ENCODE measurements at places on chromosomes 5 and 9.
A peak's percentile ranks its signal among the peaks of the same experiment; 100 is the strongest.

DNA sequence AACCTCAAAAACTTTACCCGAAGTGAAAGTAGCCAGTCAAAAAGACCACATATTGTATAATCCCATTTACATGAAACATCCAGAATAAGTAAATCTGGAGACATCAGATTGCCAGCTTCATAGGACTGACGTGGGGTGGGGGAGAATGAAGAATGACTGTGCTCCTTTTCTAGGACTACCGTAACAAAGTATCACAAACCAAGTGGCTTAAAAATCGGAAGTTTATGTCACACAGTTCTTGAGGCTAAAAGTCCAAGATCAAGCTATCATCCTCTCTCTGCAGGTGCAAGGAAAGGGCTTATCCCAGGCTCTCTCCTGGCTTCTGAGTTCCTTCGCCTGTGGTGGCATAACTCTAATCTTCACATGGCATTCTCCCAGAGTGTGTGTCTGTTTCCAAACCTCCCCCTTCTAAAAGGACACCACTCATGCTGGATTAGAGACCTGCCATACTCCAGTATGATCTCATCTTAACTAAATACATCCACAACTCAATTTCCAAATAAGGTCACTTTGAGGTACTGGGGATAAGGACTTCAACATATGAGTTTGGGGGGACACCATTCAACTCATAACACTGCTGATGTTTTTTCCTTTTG, 25.5 kb downstream of the ADAM19 start:
- DNase-seq: peak; percentile 48

GRCh38 chr9:121115466-121115865, 40.7 kb downstream of the CNTRL start:
- no peak for DNase-seq

DNA sequence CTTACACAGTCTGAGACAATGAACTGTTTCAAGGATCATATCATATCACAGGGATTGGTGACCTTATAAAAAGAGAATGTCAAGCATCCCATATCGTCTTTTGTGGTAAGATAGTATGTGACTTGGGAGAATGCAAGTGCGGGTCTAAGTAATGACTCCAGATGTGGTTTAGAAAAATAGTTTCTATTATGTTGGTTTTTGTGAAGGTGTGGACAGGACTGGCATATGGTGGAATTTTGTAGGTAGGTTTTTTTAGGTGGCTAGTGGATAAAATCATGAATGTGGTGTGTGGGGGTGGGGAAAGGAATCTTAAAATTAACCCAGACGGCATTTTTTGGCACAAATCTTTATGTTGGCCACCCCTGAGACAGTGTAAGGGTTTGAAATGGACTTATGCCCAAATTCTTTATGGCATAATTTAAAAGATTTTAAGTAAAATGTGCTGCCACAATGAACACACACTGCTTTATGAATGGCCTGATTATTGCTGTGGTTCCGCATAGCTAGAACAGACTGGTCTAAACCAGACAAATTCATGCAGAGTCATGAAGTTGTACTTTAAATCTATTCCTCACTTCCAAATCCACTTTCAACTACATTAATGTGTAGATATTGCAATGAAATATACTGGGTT, 204.8 kb upstream of the HAPLN1 start:
- no peak for DNase-seq

DNA sequence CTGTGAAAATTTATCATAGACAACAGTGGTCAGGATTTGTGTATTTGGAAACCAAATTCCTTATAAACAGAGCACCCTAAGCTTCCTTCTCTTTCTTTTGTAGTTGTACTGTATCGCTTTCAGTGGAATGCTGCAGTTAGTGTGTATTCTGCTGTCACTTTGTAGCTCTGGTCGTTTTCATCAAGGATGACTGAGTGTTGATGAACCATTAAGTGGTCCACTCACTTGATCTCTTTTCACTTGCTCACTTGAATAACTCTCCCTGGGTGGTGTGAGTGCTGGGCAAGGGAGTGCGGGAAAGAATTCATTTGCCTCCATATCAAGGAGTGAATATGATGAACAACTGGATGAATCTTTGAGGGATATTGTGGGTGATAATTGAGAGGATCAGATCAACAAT, 1225.7 kb upstream of the WWC1 start:
- DNase-seq: no peak

- DNase-seq: no peak
Measured at GRCh38 chr5:32323741-32324140, 11.0 kb upstream of the MTMR12 start.

GRCh38 chr9:113695901-113696300, 180.2 kb upstream of the ZNF618 start:
- no peak for DNase-seq

DNA sequence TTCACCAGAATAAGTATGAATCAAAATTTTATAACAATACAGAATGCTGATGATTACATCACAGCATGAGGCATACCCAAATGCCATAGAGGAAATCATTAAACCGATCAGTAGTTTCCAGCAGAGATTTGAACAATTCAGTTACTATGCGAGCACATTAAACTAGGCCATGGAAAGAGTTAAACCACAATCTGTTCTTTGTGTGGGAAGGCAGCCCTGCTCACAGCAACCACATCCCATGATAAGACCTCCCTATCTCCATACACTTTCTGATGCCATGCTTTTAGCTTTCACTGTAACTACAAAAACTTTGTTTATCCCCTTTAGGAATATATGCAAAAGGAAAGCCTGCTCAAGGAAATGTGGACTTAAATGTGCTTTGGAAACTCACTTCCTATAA, 4.5 kb downstream of the NFIB start:
- no peak for DNase-seq

DNA sequence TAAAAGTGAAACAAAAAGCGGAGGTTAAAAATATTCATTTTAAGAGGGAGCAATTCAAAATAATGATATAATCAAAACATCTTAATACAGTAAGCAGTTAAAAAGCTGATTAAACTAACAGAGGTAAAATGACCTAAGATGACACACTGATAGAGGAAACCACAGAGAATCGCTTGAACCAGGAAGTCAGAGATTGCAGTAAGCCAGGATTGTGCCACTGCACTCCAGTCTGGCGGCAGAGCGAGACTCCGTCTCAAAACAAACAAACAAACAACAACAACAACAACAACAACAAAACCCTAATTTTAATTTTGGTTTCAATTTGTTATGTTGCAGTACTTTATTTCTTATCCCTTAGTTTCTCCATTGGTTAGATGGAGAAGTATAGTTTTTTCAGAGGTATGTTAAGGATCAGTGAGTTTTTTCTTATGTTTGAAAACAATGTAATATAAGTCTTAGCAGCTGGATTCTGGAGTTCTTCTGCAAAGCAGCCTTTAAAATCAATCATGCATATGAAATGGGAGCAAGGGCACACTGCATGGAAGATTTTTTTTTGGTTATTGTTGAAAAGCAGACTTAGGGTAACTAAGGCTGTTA, 58.5 kb downstream of the MLANA start:
- DNase-seq: peak; percentile 49

DNA sequence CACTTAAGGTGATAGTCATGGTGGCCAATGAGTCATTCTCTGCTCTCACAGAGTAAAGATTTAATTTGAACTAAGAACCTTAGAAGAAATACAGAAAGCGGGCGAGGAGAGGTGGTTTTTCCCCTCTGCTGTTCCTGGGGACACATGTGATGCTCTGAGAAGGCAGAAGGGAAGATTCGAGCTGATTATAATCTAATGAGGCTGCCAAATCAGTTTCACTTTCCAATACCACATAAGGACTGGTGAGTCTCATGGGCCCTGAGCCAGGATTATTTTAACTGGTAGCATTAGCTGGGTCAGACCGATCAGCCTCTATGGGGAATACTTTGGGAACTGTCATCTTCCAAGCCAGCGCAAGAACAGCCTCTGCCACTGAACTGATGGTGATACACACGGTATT, 116.5 kb downstream of the SLC1A3 start:
- DNase-seq: no peak

GRCh38 chr5:13212886-13213285, 731.6 kb downstream of the DNAH5 start:
- no peak for DNase-seq

GRCh38 chr5:132065351-132065937, 5.0 kb downstream of the IL3 start:
- peak; percentile 91 for DNase-seq

GRCh38 chr9:362561-363273, 148.1 kb downstream of the DOCK8 start:
- no peak for DNase-seq

- no peak for DNase-seq
Measured at GRCh38 chr5:139360384-139360783, 18.7 kb downstream of the PAIP2 start.

GRCh38 chr9:113302792-113303418, at the start of gene RNF183:
Gene RNF183, minus strand, starts transcription at chr9:113303376. Its CDS starts 5,192 bp downstream, at chr9:113298184.
- DNase-seq: no peak

- DNase-seq: no peak
Measured at GRCh38 chr5:113246361-113246870, 188.4 kb downstream of the TSSK1B start.

DNA sequence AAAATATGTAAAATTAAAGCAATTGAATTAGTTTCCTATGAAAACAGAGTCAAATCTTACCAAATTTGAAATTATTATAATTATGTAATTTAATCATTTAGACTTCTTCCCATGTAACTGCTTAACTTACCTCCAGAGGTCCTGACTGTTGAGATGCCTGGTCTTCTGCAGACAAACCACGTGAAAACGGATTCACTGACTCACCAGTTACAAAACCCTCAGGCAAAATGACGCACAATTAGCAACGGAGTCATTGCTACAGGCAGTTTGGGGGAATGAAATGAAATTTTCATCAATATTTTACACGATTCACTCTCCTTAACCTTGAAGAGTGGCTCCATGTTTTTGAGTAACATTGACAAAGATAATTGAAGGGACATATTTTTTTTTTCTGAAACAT, 460.8 kb downstream of the MTRR start:
- DNase-seq: no peak

GRCh38 chr9:125878164-125878631, 131.0 kb downstream of the PBX3 start:
- no peak for DNase-seq

DNA sequence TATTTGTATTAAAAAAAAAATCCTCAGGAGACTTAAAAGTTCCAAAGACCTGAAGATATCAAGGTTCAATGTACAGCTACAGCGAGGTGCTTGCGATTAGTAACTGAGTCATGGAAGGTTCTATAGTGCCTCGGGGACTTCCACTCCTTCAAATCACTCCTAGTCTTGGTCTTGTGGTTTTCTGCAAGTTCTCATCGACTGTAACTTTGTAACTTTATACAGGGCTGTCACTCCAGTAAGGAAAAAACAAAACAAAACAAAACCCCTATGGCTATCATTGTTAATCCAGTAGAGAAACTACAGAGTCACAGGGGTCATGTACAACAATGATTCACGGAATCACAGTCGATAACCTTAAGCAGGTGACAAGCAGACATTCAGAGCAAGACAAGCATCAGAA, 39.8 kb upstream of the SELENOP start:
- no peak for DNase-seq

- DNase-seq: peak; percentile 67
Measured at GRCh38 chr9:21392270-21392669, 7.1 kb upstream of the IFNA2 start.

DNA sequence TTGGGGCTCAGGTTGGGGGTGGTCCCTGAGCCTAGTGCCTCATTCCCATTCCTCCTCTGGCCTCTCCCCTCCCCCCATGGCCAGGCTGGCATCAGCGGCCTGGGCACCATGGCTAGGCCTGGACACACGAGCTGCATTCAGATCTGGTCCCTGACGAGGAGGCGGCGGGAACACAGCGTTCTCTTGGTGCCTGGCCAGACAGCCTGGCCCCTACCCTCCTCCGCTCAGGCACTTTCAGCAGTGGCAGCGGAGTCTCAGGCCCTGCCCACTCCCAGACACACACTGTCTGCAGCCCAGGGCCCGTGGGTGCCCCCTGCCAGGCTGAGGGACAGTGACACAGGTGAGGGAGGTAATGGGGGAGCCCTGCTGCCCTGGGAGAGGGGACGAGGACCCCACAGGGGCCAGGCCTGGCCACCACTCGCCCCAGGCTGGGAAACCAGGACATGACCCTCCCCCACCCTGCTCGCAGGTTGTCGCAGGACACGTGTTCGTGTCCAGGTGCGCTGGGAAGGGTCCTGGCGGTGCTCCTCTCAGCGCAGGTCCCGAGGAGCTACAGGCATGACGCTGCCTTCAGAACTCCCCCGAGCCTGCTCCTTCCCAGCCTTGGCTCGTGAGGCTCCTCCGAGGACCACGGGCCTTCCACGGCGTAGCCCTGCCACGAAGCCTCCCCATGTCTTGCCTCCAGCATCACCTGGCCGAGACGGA, 19.9 kb upstream of the UBAC1 start:
- DNase-seq: peak; percentile 19

GRCh38 chr5:27221410-27221809, 183.0 kb upstream of the CDH9 start:
- DNase-seq: no peak

DNA sequence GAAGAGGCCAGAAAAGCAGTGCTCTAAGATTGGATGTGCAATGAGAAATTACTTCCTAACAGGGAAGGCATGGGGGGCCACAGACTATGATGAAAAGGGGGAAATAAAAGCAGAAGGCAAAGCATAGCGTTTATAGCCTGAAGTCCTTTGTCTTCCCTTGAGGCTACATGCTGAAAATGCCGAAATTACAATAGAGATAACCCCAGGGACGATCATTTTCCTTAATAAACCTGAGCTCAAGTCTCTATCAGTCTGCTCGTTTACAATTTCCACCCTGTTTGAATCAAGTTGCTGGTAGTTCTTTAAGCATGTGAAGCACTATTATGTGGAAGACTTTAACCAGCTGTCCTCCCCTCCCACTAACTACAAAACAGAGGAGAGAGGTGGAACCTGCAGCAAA, 60.4 kb downstream of the FREM1 start:
- no peak for DNase-seq

GRCh38 chr5:148909040-148909439, 82.6 kb downstream of the ADRB2 start:
- no peak for DNase-seq

DNA sequence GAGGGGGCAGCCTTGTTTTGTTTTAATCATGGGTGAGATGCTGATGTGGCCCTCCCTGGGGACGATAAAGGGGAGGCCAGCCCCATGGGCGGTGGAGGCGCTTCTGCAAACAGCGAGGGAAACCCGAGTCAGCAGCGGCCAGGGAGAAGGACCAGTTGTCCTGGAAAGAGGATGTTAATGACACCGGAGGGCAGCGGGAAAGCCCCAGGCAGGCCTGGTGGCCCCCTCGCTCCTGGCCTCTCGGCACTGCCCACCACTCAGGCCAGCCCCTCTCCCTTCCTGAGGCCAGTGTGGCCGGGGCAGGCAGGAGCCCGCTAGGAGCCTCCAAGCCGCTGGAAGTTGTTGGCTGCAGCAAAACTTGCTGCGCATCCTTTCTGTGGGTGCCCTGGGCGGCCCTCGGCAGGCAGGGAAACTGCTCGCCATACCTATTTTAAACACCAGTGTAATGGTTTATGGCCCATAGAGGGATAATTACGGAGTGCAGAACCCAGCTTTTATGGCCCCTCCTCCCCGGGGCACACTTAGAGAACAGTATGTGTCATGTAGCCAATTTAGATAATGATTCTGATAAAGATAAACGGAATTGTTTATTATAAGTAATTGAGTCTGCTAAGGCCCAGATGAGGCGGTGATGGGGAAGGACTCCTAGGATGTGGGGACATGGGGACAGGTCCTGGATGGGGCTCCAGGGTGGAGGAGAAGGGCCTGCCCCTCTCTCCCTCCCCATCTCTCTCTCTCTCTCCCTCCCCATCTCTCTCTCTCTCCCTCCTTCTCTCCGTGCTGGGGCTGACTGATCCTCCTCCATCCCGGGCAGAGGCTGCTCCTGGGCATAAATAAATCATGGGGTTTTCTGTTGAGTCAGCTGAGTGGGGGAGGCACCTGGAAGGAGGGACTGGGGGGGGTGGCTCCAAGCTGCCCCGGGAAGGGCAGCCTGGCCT, 36.9 kb downstream of the LMX1B start:
- no peak for DNase-seq

- peak; percentile 9 for DNase-seq
Measured at GRCh38 chr9:118985851-118986250, 383.4 kb downstream of the BRINP1 start.

Measured in DMS53 (cell line).